ENCODE measurements at places on chromosomes 5 and 9.

GRCh38 chr5:149317281-149318048 lies 27.8 kb upstream of the GRPEL2 start:
- DNase-seq, result no peak

DNA sequence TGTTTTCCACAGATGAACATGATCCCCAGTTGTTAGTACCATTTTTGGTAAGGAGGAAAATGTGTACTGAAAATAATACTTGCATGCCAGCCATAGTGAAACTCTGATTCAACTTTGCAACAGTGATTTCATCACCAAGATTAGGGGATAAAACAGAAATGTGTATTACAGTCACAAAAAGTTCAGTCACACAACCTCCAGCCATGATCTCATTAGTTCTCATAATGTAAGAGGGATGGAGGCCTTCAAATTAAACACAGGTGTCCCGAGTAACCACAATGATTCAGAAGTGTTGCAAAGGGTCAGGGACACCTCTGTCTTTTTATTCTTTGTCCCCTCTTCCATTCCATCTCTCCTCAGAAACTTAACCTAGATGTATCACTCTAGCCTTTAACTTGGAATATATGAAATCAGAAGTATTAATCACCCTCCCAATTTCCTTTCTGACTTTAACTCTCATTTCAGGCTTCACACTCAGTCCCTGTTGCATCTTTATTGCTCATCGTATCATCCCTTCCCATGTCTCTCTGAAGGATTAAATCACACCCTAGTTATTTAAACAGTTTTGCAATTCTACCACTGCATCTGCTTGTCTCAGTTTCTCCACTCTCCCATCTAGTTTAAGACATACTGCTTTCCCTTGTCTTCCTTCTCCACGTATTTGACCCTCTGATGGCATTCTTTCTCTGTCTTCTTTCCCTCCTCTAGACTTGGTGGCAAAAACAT lies 291.2 kb downstream of the ADAMTS6 start:
- peak; percentile 3 for DNase-seq

DNA sequence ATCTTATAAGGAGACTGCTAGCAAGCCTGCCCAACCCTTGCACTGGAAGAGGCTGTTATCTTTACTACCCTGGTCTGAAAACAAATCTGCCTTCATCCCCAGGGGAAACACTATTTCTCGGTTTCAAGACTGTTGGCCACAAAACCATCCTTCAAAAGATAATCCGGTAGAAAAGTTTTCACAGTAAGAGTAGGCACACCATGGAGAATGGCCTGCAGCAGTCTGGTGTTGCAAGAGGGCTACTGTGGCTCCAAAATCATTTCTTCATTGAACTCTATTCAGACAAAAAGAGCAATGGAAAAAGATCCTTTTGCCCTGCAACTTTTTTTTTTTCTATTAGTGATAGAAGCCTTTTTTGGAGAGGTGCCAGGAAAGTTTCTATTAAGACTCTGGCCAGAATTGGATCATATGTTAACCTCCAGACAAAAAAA lies 163.9 kb downstream of the ARHGEF28 start:
- DNase-seq, result no peak

- DNase-seq, result peak; percentile 47
Observed at GRCh38 chr5:172820046-172820767, 13.8 kb upstream of the ERGIC1 start.

DNA sequence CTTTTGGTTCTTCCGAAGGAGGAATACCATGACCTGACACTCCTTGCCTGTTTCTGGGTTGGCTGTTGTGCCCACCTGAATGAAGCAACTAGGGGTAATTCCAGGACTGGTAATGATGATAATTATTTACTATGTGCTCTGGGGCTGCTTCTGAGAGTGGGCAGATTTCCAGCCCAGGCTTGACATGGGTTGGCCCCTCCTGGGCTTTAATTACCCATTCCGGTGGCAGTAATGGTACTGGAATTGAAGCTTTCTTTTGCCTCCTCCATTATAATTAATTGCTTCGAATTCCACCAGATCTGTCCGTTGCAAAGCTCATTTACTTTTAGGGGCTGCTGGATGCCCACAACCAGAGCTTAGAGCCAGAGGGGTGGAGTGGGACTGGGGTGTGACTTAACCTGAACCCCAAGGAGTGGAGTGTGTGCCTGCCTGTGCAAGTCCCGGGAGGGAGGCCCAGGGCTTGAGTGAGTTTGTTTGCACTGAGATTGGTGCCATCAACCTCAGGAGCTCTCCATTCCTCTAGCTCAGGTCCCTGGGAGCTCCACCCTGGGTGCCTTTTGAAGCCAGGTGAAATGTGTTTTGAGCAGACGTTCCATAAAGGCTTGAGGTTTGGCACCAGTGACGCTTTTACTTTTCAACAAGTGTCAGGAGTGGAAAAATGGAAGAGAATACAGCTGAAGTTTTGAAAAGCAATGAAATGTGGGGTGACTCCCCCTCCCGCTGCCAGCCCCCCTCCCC lies 214.6 kb downstream of the PDZD2 start:
- no peak for DNase-seq
